RPMI7951 (cell line): ENCODE measurements at places on chromosomes 16 and 17.

- DNase-seq, result peak; percentile 11
These were observed 78.9 kb downstream of the IRX5 start for GRCh38 chr16:55009581-55009980.

DNA sequence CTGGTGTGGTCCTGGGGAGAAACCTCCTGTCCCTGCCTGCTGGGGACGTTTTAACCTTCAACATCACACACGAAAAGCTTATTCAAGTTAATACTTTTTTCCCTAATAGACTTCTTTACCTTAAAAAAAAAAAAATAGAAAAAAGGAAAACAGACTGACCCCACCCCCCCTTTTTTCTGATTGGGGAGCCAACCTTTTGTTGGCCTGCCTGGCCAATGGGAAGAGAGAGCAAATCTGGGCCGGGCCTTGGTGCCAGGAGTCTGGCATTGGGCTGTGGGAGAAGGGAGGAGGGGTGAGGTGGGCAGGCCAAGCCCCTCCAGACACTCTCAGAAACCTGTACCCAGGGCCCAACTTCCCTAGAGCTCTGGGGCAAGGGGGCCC lies 3.0 kb downstream of the CBX8 start:
- DNase-seq, result no peak

GRCh38 chr17:77228816-77229215 lies 88.0 kb downstream of the SEC14L1 start:
- DNase-seq, result no peak

DNA sequence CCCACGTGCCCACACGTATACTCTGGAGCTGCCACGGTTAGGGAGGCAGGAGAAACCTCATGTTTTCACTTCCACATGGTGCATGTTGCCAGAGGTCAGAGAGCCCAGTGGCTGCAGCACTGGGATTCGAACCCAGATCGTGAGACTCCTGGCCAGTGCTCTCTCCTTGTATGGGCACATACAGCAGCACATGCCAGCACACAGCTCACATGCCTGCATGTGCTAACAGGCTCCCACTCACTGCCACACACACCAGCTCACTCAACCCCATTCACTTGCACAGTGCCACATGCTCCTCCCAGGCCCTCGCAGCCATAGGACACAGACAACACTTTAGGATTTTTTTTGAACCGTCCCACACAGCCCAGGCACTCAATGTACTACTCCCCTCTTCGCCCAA lies 49.5 kb upstream of the MRPS23 start:
- no peak for DNase-seq

DNA sequence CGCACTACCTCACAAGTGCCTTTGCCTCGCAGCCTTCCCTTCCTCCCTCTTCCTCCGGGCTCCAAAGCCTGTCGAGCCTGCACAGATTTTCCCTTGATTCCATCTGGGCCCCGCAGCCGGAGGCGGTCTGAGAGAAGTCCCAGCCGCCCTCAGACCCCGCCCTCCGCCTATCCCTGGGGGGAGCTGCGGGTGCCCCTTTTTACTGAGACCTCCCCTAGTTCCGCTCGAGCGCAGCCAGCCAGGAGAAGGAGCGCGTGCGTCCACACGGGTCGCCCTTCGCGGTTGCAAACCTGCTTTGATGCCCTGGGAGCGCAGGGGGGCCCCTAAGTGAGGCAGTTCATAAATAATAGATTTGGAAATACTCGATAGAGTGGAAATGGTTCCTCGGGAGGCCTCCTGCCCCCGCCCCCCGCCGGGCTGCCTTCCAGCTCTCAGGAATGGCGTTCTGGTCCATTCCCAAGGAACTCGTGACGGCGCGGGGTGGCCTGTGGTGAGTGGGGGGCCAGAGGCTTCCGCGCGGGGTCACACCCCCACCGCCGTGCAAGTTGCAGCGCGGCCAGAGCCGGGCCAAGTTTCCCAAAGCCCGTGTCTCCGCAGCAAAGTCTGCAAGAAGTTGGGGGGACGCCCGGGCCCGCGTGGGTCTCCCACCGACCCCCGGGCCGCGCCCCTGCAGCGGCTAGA lies 610 bp downstream of the C16orf74 start:
- DNase-seq, result peak; percentile 31

DNA sequence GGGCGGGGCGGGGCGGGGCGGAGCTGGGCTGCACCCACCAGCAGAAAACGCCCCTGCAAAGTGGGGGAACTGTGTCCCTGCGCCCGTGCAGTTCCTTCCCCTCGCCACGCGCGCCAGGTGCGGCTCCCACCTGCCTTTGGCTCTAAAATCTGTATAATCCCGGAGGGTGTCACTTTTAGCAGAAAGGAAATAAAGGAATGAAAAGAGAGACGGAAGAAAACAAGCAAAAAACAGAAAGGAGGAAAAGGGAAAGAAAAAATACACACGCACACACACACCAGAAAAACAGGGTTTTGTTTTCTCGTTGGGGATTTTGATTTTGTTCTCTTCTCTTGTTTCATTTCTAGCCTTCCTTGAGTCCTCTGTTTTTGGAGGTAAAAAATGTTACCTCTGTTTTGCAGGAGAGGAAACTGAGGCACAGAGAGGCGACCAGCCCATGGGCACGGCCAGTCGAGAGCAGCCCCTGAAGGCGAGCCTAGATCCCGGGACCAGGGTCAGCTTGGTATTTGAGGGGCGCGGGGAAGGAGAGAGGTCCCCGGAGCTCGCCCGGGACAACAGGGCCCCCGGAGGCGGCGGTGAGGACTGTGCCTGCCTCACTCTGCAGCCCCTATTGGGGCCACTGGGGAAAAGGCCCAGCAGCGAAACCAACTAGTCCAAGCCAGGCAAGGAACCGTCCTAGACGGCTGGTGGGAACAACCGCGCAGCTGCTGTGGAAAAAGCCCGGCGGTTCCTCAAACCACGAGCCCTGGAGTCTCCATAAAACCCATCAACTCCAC lies 594 bp upstream of the CARHSP1 start:
- no peak for DNase-seq

GRCh38 chr16:55735120-55735781 lies 79.5 kb downstream of the SLC6A2 start:
- DNase-seq, result peak; percentile 41
